Epithelial cell of alveolus of lung (primary cell): ENCODE measurements at places on chromosomes 7 and 10. TPM values are rescaled to one million over a fixed set of nuclear protein-coding genes. Genes with fewer than 3 reads are reported as not detected.

ADIRF gene
- total RNA-seq: 2.7 and 24.5 TPM in 2 replicates

HOXA6 gene
- total RNA-seq: 15.0 and 18.1 TPM in 2 replicates

PRKRIP1 gene
- total RNA-seq: 15.4 and 22.0 TPM in 2 replicates

SCIN gene
- 0.26 TPM in 1 of 2 replicates, not detected in the other for total RNA-seq

NKX2-3 gene
- total RNA-seq: not detected in 2 replicates
